Stimulated activated CD4-positive, alpha-beta T cell treated with anti-CD3 and anti-CD28 coated beads, Interleukin-12 subunit alpha, Interleukin-12 subunit beta, amount 100 ng/mL, for 24 hours (primary cell): ENCODE measurements at places on chromosomes 6 and 20.

DNA sequence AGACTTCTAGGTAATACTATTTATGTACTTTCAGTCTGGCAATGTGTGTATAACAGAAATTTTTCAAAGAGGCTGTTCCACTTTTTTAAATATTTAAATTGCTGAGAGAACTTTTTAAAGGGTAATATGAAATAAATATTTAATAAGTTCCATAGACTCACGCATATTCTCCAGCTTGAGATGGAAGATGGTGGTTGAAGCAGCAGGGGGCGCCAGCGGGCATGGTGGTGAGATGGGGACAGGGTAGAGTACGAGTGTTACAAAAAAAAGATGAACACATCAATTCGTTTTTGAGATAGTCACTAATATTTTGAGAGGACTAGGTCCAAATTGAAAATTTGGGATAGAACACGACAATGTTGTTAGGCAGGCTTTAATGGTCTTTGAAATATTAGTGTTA is 68.4 kb downstream of the RSPO3 start:
- DNase-seq: peak; percentile 69

DNA sequence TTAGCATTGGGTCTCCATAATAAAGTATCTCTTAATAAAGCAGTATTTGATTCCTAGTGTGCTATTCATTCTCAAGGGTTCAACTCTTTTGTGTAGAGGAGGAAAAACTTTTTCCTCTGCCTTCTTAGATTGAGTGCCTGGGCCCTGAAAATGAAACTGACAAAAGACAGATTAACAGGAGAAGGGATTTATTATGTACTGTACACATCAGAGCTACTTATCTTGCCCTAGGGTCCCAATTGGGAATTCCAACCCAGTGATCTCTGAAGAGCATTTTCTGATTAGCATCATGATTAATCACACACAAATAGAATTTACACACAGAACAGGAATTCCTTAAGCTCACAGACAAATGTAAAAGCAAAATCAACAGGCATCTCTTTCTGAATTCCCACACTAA is 128.9 kb downstream of the CD164 start:
- no peak for DNase-seq

- DNase-seq: no peak
Observed at GRCh38 chr6:27940766-27941165, 16.3 kb upstream of the OR2B6 start.

GRCh38 chr6:139635401-139636130 is 261.1 kb upstream of the CITED2 start:
- DNase-seq: no peak

DNA sequence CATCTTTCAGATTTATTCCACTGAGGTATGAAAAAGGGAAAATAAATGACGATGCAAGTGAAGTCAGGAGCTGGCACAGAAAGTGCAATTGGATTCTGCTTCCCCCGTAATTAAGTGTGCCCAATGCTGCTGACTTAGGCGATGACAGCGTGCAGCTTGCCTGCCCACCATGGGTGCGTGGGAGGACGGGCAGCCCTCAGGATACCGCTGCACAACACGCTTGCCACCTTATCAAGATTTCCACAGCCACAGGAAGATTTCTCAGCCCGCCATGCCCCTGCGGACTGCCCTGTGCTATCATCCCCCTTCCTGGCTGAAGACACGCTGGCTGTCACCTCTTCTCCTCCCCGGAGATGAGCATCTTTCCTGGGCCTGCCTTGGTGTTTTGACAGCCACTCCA is 103.3 kb upstream of the BACH2 start:
- DNase-seq: no peak

- no peak for DNase-seq
Observed at GRCh38 chr6:147190556-147190955, 13.7 kb upstream of the STXBP5 start.
